ENCODE measurements at places on chromosomes 7 and 10.

DNA sequence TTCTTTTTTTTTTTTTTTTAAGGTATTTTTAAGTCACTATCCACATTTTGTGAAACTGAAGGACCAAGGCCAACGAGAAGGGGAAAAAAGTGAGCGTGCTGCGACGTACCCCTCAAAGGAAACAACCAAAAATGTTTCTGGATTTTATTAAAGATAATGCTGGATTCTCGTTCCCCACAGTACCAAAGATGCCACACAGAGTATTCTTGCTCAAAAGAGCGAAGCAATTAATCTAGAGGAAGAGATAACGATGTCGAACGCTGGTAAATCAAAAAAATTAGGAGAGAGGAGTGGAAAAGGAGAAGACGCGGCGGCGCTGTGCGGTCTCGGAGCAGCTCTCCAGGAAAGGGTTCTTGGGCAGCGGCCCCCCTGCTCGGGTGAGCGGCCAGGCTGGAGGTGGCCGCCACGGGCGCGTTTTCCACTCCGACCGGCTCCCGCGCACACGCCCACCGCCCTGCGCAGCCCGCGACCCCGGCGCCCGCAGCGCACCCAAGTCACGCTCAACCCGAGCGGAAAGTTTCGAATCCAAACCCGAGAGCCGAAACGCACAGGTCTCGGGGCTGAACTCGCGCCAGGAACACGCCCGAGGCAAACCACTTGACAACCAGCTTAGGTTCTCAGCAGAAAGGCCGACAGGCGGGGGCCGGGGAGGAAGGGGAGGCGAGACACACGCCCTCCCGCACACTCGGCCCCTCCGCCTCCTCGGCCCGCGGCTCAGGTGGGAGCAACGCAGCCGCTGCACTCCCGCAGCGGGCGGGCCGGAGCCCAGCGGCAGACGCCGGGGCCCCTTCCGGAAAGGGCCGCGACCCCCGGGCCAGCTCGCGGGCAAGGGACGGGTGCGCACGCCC is 989 bp downstream of the SRPK2 start:
- H3K4me3 ChIP-seq = peak overlapping the region; percentile 85
- no peak for DNase-seq
- peak overlapping the region; percentile 63 for H3K27ac ChIP-seq
- H3K36me3 ChIP-seq = no peaks in the 10 kb centered on the region
- peaks cover 15% of the 10 kb centered on the region for H3K4me1 ChIP-seq

GRCh38 chr10:8137726-8138125 is 83.2 kb downstream of the GATA3 start:
- H3K27ac ChIP-seq = no peak overlapping the region
- no peaks in the 10 kb centered on the region for H3K36me3 ChIP-seq
- no peaks in the 10 kb centered on the region for H3K4me1 ChIP-seq
- H3K27me3 ChIP-seq = no peaks in the 10 kb centered on the region

- no peak overlapping the region for H3K27ac ChIP-seq
- H3K4me1 ChIP-seq = no peaks in the 10 kb centered on the region
- H3K4me3 ChIP-seq = no peak overlapping the region
- DNase-seq = no peak
- H3K36me3 ChIP-seq = no peaks in the 10 kb centered on the region
- H3K27me3 ChIP-seq = no peaks in the 10 kb centered on the region
These were observed 433.6 kb downstream of the ACTR3B start for GRCh38 chr7:153193144-153193595.

- no peaks in the 10 kb centered on the region for H3K4me1 ChIP-seq
- H3K27me3 ChIP-seq = no peaks in the 10 kb centered on the region
- H3K27ac ChIP-seq = no peak overlapping the region
- no peak overlapping the region for H3K4me3 ChIP-seq
- no peak for DNase-seq
These were observed 10.0 kb upstream of the TNS3 start for GRCh38 chr7:47591655-47592572.

DNA sequence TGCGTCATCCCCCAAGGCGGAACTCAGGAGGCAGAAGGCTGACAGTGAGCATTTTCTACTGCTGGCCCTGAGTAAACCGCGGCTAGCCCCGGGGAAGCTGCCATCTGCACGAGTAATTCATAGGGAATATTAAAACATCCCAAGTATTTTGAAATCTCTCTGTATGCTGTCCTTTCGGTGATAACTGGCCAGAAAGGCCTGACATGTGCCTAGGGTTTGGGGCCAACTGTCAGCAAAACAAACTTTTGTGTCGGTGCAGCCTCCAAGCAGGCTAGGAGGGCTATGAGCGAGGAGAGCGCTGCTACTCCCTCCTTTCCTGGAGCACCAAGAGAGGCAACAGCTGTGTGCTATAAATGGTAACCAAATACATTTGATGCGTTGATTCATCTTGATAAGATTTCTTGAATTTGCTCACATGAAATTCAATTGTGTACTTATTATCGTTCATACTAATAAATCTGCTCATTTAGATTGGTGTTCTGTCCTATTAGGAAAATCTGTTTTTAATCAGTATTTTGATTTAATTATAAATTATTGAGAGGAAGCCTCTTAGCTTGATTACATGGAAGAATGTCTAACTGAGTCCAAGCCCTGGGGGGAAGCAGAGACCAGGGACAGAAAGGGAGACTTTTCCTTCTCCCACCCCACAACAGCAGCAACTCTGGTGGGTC is 124.4 kb upstream of the NPS start:
- H3K27ac ChIP-seq = no peak overlapping the region
- H3K4me3 ChIP-seq = no peak overlapping the region
- DNase-seq = no peak
- no peaks in the 10 kb centered on the region for H3K27me3 ChIP-seq
- peaks cover 22% of the 10 kb centered on the region for H3K36me3 ChIP-seq

GRCh38 chr7:42380401-42380800 is 143.4 kb upstream of the GLI3 start:
- H3K4me1 ChIP-seq = no peaks in the 10 kb centered on the region
- no peaks in the 10 kb centered on the region for H3K27me3 ChIP-seq
- no peak for DNase-seq
- no peak overlapping the region for H3K4me3 ChIP-seq
- no peaks in the 10 kb centered on the region for H3K36me3 ChIP-seq

DNA sequence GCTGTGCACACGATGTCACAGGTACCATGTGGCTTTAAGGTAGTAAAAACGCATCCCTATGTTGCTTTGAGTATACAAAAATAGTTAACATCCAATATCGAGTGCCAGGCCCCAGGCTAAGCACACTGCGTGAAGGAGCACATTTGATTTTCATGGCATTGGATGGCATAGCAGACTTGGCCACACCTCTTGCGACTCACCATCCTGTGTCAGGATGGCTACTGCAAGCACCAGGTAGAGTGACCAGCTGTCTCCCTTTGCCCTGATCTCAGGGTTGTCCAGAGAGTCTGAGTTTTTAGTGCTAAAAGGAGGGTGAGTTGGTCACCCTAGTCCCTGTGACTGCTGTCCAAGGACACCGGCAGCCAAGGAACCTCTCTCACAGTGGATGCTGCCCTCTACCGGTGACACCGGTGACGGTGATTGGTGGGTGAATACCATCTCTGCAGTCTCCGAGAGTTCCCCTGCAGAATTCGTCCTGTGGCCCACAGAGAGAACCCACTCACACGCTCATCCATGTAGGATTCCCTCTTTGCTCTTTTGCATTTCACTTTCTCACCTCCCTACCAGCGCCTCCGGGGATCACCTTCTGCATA is 76.1 kb downstream of the BICC1 start:
- DNase-seq = no peak
- H3K4me1 ChIP-seq = peaks cover 8% of the 10 kb centered on the region
- no peak overlapping the region for H3K4me3 ChIP-seq
- H3K27ac ChIP-seq = no peak overlapping the region
- no peaks in the 10 kb centered on the region for H3K27me3 ChIP-seq

DNA sequence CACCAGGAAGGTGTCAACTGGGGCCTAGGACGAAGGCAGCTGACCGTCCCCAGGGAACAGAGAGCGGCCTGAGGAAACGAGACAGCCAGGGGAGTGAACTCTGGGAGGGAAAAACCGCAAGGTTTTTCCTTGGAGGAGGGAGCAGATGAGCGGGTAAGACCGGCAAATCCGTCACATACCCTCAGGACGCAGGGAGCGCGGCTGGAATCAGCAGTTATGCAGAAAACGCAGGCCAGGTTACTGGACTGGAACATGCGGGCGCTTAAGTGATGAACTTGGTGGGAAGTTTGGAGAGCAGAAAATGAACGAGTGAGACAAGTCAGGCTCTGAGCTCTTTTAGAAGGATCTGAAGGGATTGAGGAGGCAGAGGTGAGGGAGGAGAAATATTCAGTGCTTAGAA is 76.7 kb downstream of the BMS1 start:
- no peak for DNase-seq
- H3K27me3 ChIP-seq = no peaks in the 10 kb centered on the region
- H3K36me3 ChIP-seq = no peaks in the 10 kb centered on the region
- H3K4me3 ChIP-seq = no peak overlapping the region

DNA sequence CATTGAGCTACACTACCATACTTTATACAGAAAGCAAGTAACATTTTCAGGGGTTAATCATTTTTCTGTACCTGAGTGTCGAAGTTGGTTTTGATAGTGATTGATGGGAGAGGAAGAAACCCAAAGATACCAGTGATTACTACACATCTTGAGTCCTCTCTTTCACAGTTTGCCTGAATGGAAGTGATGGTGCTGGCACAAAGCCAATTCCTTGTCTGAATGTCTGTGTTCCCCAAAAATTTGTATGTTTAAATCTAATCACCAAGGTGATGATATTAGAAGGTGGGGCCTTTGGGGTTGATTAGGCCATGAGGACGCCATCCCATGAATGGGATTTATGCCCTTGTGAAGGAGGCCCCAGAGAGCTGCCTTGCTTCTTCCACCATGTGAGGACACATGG is 696.9 kb upstream of the ANKRD30A start:
- H3K36me3 ChIP-seq = no peaks in the 10 kb centered on the region
- no peaks in the 10 kb centered on the region for H3K27me3 ChIP-seq
- H3K4me1 ChIP-seq = no peaks in the 10 kb centered on the region
- DNase-seq = no peak
- no peak overlapping the region for H3K27ac ChIP-seq

All from right atrium auricular region (tissue), 2 donors.